HCT116 (cell line): ENCODE measurements at places on chromosomes 4 and X. TPM values are rescaled to one million over a fixed set of nuclear protein-coding genes. Genes with fewer than 3 reads are reported as not detected.

DNA sequence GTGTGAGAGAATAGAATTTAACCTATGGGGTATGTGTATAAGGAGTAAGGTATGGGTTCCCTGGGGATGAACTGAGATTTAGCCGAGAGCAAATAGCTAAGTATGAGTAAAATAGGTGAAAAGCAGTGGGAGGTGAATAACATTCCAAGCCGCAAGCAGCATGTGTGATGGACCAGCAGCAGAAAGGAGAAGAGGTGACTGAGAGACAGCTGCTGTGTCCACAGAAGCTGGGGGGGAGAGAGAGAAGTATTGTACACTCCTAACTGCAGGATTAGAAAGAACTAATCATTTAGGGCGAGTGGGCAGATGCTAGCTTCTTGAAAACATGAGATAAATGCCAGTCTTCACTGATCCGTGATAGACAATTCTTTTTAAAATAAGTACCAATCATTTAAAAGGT is 296.0 kb downstream of the KLHL4 start:
- no peak for DNase-seq

GRCh38 chrX:47798861-47799260 is 37.8 kb upstream of the ZNF81 start:
- DNase-seq, result no peak

- no peak for DNase-seq
Measured at GRCh38 chrX:120668357-120668756, 38.5 kb upstream of the C1GALT1C1 start.

Gene SLC16A2
- 0.32 TPM for total RNA-seq

Gene CPE
- 29.3 TPM for total RNA-seq

- no peak for DNase-seq
Measured at GRCh38 chr4:173697840-173698239, 167.8 kb upstream of the HAND2 start.

- no peak for DNase-seq
Measured at GRCh38 chr4:95549246-95550114, 707 bp upstream of the UNC5C start.

Gene MGARP
- 0.22 TPM for total RNA-seq

- peak; percentile 48 for DNase-seq
Measured at GRCh38 chrX:119753639-119754257, 4.6 kb upstream of the SOWAHD start.

DNA sequence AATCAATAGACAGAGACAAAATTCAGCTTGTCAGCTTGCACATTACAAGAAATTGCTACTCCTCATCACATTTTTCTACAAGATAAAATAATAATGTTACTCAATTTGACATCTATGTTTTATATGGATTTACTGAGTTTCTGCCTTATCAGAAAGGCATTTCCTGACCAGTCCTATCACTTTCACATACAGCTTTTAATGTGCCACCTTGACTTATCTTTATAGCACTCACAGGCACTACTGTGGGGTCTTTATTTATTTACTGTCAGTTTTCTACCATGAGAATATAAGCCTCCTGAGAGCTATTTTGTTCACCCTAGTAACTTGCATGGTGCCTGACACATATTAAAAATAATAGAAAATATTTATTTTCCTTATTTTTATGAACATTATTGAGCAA is 6.0 kb downstream of the NDST4 start:
- no peak for DNase-seq

- DNase-seq, result no peak
Measured at GRCh38 chrX:110706446-110706845, 89.2 kb downstream of the CHRDL1 start.

DNA sequence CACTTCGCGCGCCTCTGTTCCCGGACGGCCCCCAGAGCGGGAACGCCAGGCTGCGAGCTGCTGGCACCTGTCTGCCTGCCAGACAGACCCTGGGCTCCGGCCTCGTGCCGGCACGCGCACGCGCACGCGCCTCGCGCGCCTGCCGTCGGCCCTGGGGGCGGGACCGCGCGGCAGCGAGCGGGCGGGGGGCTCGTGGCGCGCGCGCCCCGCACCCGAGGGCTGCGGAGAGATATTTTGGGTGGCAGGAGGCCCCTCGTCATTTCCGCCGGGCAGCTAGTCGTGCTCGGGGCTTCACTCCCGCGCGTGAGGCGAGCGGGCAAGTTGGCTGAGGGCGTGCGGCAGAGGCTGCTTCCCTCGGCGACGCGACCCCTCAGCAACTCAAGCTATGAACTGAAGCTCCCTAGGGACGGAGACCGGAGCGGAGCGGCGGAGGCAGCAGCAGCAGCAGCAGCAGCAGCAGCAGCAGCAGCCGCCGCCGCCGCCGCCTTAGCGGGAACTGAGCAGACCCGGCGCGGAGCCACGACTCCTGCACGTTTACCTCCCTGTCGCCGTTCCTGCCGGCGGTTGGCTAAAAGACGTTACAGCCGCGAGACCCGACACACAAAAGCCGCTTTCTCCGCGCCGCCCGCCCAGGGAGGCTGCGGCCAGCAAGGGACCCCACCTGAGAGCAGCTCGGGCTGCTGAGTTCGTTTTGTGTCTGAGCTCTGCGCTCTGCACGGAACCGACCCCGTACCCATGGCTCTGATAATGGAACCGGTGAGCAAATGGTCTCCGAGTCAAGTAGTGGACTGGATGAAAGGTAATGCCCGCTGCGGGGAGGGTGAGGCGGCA is at the start of gene CNKSR2:
CNKSR2 (plus strand) TSS at position 256 of the 831 bp plus-strand sequence; CDS start at position 736, 480 bp downstream.
- no peak for DNase-seq

Gene PABPC1L2B
- total RNA-seq, result not detected

Gene GATB
- total RNA-seq, result 29.3 TPM

GRCh38 chr4:22215084-22215483 is 266.5 kb upstream of the KCNIP4 start:
- DNase-seq, result no peak

GRCh38 chrX:1932231-1932630 is 317.4 kb downstream of the ASMT start:
- DNase-seq, result no peak

- no peak for DNase-seq
Measured at GRCh38 chr4:75726577-75726976, 2.2 kb downstream of the USO1 start.

- DNase-seq, result no peak
Measured at GRCh38 chrX:115588179-115588578, 27.2 kb downstream of the PLS3 start.

Gene LANCL3
- total RNA-seq, result 2.4 TPM

Gene NALF2
- 8.7 TPM for total RNA-seq

DNA sequence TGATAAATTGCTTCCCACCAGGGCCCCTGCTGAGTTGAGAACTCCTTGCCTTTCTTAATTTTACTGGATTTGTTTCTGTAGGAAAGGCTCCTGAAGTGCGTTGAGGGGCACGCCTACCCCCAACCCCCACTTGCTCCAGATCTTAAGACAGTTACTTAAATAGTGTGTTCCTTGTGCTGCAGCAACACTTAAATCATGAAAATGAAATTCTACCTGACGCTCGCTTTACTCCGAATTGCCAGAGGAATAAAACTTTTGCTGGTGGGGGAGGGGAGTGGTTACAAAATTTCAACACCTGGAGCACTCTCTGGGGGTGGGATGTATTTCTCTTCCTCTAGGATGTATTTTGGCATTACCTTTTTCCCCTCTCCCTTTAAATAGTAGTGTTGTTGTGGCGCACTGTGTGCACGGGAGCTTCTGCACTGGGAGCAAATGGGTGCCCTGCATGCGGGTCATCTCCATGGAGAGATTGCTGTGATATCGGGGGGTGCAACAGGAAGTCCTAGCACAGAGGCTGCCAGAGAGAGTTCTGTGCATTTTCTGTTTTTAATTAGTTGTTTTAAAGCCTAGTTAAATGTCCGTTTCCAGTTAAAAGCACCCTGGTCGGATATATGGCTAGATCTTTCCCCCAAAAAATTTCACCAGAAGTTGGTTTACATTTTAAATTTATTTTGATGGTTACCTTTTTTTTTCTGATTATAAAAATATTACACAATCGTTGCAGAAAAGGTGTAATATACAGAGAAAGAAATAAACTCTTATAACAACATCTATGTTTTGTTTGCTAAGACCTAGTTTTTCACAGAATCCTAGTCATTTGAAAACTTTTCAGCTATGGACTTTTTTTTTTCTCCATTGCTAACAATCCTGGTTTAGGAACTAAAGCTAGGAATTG is 207.7 kb downstream of the SOWAHB start:
- DNase-seq, result no peak

- DNase-seq, result no peak
Measured at GRCh38 chr4:70023218-70023617, 5.0 kb upstream of the HTN3 start.

- DNase-seq, result no peak
Measured at GRCh38 chr4:1321946-1322650, 24.9 kb upstream of the UVSSA start.

Gene NR0B1
- total RNA-seq, result not detected

DNA sequence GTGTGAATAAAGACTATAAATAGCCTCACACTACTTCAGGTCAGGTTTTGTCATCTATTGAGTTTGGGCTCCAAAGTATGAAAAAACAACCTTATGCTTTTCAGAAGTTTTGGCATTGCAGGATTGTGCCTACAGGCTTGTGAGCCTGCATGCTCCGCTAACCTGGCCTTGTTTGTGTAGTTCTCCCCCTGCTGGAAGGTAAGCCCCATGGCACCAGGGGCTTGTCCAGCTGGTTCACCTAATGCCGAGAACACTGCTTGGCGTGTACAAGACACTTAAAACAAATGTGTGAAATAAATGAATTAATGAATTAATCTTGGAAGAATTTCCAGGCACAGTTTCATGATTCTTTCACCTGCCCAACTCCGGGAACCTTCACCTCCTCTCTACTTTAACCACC is 1.8 kb upstream of the HSD17B10 start:
- peak; percentile 51 for DNase-seq

- DNase-seq, result no peak
Measured at GRCh38 chrX:23066588-23067281, 67.0 kb downstream of the DDX53 start.
